ENCODE measurements at places on chromosomes 11 and 22.

GRCh38 chr11:110186867-110187266 lies 93.7 kb downstream of the ZC3H12C start:
- no peak for DNase-seq

GRCh38 chr11:12248330-12248729 lies 129.0 kb upstream of the PARVA start:
- DNase-seq: no peak

DNA sequence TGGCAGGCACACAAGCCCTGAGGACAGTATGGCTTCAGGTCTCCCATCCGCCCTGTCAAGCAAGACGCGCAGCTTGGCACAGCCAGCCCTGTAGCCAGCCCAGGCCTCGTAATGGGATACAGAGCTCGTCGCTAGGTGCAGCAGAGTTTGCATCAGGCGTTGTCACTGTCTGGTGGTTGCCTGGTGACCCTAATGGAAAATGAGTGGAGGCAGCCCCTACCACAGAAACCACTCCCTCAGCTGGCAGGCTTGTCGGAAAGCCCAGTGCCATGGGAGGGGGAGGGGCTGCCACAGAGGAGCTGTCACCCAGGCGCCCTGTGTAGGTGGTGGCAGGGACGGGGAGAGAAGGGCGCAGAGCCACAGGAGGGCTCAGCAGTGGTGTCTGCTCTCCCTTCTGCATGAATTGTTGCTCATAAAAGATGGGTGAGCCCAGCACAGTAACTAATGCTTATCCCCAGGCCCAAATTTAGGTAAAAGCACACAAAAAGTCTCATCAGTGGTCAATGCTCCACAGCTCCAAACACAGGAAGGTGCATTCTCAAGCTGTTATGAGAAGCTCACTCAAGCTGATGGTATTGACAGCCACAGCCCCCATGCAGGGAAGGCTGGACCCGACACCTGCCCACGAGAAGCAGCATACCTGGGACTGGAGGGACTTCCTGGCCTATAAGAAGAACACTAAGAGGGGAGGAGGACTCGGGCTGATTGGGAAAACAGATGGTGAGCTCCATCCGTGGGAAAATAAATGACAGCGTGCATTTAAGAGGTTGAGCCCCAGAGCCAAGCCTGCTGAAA lies 164.6 kb downstream of the ETS1 start:
- DNase-seq: peak; percentile 89

DNA sequence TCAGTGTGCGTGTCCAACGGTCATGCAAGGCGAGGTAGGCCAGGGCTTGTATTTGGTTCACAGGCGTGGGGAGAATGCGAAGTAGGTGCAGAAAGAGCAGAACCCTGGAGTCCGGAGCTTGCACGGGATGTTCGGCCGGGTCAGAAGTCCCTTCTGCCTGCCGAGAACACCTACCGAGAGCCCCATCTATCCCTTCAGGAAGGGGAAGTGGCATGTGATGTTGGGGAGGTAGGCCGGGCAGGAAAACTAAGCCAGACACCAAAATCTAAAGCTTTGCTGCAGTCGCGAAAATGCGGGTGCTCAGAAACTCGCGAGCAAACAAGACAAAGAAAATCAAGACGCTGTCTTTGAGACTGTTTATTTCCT lies 435 bp upstream of the TAF6L start:
- no peak for DNase-seq

DNA sequence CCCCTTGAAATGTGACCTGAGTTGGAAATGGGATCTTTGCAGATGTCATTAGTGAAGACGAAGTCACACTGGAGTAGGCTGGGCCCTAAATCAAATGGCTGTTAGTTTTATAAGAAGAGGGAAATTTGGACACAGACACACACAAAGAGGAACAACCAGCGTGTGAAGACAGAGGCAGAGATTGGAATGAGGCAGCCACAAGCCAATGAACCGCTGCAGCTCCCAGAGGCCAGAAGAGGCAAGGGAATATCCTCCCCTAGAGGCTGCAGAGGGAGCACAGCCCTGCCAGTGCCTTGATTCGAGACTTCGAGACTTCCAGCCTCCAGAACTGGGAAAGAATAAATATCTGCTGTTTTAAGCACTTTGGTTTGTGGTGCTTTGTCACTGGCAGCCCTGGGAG lies 484.5 kb downstream of the MN1 start:
- no peak for DNase-seq

- DNase-seq: no peak
These were observed 40.9 kb upstream of the MUC5AC start for GRCh38 chr11:1116666-1117390.

DNA sequence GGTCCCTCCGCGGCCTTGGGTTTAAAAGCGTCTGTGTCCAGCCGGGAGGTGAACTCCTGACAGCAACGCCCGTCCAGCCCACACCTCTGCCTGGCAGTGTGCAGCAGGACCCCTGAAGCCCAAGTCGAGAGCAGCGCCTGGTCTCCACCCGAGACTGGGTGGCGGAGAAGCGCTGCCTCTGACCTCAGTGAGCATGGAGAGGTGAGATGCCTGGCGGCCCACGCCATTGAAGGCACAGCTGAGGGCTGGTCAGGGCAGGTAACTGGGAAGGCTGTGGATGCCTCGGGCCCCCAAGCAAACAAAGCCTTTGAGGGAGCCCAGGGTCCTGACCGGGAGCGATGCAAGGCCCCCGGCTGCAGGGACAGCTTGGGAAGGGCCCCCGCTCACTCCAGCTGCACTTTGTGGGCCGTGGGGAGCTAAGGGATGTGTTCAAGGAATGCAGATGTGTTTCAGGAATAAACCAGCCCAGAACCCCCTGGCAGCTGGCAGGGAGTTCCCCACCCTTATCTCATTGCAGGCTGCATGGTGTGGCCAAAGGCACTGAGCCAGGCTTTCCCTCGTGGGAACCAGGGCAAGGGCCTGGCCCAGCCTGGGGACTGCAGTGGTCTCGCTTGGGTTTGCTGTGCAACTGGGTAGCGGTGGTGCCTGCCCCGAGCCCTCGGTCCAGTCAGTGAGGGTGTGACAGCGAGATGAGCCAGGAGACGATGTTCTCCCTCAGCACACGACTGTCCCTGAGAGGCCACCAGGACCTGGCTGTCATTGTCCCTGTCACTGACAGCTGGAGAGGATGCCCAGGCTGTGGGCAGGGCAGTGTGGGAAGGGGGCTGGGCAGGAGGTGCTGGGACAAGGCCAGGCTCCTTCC lies 92.5 kb downstream of the WNT7B start:
- no peak for DNase-seq

- DNase-seq: no peak
These were observed 1.5 kb downstream of the OAF start for GRCh38 chr11:120212259-120212878.

DNA sequence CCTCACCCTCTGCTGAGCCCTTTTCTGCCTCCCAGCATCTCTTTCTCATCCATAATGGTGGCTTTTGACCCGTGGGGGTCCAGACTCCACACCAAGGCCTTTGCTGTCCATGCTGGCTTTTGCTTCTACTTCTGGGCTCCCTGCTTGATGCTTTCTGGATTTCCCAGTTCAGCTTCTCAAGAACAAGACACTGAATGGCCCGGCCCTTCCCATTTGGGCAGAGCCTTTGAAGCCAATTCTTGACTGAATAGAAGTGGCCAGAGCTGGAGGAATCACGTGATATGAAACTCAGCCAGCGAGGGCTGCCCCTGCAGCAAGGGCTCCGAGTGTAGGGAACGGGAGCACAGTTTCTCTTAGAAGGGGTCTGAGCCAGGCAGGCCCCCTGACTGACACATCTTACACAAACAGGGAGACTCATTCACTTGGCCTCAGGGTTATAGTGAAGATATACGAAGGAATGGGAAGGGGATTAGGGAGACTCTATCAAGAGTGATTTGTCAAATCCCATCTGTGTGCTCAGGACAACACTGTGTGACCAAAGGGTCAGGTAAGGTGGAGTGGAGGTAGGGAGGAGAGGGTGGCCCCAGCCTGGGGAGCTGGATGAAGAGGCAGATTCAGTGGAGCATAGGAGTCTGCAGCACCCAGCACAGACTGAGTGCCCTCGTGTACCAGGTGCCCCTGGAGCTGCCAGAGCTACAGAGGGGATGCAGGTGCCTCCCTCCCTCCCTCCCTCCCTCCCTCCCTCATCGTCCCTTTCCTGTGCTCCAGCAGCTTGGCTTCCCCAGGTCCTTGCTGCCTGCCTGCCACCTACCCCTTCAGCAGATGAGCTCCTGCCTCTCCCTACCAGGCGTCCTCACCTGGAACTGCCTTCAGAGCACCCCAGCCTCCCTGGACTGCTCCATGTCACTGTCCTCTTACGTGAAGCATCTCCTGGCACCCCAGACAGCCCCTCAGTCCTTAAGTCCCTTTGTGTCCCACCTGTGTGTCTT lies 106.0 kb downstream of the TRIM29 start:
- DNase-seq: no peak

GRCh38 chr11:8022876-8023275 lies 35.7 kb downstream of the EIF3F start:
- DNase-seq: no peak

- DNase-seq: no peak
These were observed 199.1 kb downstream of the SWAP70 start for GRCh38 chr11:9862981-9863380.

DNA sequence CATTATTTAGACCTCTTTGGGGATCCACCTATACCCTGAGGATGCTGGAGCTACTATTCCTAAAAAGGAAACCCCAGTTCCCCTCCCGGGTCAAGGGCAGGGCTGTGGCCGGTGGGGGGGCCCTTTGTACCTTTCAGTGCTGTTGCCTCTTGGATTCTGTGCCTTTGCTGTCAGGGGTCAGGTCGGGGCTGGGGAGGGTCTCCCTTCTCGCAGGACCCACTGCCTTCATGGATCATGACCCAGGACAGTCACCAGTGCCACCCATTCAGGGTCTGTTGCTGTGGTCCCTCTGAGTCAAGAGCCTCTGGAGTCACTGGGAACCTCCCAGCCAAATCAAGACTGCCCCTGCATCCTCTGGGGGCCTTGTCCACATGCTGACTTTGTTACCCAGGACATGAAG lies 78.1 kb upstream of the CCND1 start:
- no peak for DNase-seq

- DNase-seq: no peak
These were observed 21.8 kb downstream of the MS4A4E start for GRCh38 chr11:60221181-60221580.

Data from activated CD4-positive, alpha-beta T cell treated with anti-CD3 and anti-CD28 coated beads, Interleukin-2, amount 50 U/mL, for 24 hours (primary cell).